Inflammatory macrophage treated with lipopolysaccharide for 4 hours (primary cell): ENCODE measurements at places on chromosomes 3 and 15.

- DNase-seq, result no peak
Measured at GRCh38 chr15:93671387-93671943, 559.9 kb upstream of the MCTP2 start.

GRCh38 chr3:190279690-190280089 lies 42.6 kb downstream of the CLDN1 start:
- no peak for DNase-seq

DNA sequence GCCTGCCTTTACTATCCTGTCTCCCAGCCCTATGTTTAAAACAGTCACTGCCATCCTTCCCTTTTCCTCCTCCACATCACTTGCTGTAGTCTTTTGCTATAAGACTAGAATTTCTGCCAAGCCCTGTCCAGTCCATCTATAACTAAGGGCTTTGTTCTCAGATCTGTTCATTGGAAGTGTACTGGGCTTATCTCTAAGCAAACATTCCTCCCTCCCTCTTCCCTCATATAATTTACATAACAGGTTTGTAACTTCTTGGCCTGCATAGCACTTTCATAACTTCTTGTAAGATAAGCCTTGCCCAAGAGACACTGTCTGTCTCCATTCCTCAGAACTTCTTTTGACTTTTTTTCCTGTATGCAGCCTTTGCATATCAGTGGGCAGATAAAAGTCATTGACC lies 16.7 kb downstream of the TPRG1 start:
- no peak for DNase-seq

DNA sequence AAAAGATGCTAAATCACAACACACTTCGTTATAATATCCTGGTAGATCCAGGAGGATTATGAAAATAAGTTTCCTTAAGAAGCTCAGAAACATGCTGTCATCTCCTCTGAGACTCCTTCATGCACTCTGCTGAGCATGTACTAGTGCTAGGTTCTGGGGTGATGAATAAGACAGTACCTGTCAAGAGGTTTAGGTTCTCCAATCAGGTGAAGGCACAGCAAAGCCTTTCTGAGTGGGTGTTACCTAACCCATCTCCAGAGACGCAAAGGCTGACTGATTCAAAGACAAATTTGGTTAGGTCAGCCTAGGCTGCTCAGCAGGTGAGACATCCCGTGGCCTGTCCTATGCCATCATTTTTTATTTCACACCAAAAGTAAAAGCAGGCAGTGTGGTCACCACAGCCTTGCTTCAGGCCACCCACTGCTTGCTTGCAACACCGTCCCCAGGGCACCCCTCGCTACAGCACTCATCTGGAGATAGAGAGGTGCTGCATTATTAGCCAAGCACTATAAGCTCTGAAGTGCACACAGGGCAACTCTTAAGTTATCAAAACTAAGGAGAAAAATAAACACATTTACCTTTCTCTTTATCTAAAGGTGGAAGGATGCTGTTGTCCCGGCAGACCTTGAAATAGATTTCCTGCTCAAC lies 117.2 kb downstream of the TJP1 start:
- no peak for DNase-seq

DNA sequence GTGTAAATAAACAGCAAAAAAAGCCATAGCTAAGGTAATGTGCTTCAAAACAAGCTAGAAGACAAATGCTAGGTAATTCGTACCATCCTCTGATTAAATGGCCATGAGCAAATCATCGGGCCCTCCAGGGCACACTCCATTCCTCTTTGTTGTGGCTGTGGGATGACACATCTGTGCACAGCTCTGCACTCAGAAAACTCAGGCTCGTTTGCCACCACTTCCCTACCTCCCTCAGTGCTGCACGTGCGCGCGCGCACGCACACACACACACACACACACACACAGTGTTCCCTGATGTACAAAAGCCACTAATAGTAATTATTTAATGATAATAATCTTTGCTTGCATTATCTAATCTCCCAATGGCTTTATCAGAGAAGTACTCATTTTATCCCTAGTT lies 336.6 kb downstream of the FEZF2 start:
- DNase-seq, result no peak

- DNase-seq, result peak; percentile 38
Measured at GRCh38 chr3:23776352-23776891, 29.3 kb upstream of the UBE2E1 start.

- DNase-seq, result no peak
Measured at GRCh38 chr3:13827256-13827655, 52.6 kb downstream of the WNT7A start.

GRCh38 chr3:53780171-53780570 lies 66.0 kb downstream of the CHDH start:
- no peak for DNase-seq

- no peak for DNase-seq
Measured at GRCh38 chr3:29642393-29643033, 361.6 kb downstream of the RBMS3 start.

GRCh38 chr15:86932456-86932855 lies 852.8 kb downstream of the AGBL1 start:
- DNase-seq, result no peak

DNA sequence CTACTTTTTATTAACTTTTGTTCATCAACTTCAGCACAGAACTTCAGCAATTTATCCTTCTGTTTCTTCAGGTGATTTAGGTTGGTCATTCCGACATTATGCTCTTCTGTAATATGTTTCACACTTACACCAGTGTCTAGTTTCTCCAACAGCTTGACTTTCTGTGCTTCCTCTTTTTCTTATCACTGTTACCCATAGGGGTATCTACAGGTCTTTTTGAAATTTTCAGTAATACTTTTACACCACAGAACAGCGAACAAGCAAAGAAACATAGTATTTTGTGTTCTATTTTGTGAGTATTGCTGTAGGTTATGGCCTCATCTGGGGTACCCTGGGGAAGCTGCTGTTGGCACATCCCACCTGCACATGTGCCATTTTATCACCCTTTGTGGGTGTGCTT lies 260.7 kb downstream of the NSUN3 start:
- no peak for DNase-seq

DNA sequence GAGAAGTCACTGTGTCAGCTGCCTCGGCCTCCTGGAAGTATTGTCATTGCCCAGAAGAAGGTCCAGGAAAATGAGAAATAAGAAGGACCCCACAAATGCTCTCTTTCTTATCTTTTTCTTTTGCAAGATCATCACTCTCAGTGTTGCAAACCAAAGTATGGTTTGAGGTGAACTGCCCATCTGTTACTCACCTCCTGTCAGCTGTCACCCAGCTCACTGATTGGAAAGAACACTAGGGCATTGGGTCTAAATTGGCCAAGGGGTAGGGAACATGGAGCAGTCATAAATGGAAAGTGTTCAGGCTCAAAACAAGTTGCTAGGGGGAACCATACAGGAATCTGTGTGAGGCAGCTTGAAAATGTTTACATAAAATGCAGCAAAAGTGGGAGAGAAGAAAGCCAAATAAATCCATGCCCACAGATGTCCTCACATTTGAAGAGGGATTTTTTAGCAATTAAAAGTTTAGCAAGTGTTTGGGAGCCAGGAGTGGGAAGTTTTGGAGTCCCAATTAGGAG lies 431.2 kb upstream of the THBS1 start:
- no peak for DNase-seq

GRCh38 chr3:64187065-64187959 lies 38.0 kb downstream of the PRICKLE2 start:
- DNase-seq, result no peak

DNA sequence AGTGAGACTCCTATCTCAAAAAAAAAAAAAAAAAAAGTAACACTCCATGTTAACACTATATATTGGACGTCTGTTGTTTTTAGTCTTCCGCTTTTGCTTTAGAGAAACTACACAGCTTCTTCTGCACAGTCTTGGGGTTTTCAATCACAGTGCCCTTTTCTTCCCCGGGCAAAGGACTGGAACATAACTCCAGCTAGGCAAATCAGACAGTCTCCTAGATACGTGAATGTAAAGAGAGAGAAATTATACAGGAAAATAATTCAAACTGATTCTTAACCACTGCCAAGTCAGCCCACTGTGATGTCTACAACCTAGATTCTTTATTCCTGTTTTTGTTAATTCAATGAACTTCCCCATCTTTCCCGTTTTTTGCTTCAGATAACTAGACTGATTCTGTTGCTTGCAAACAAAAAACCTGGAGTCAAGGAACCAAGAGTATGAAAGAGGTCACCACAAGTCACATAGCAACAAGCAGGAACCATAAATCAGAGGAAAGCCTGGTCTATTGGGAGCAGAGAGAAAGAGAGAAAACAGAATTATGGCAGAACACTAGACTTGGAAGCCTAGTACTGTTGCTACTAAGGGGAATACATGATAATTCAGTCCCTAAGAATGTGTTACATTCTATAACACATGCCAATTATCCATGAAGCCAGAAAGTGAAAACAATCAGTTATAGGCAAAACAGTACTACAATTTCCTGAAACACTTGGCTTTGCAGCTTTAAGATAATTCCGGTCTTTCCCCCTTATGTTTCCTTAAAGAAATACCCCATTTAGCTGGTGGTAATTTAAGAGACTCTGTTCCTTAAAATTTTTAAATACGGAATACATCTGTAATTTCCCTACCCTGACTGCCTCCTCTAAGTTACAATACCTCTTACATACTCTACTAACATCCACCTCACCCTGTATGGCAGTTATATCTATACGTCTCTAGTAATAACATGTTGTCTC lies 63.1 kb downstream of the TBL1XR1 start:
- peak; percentile 19 for DNase-seq

DNA sequence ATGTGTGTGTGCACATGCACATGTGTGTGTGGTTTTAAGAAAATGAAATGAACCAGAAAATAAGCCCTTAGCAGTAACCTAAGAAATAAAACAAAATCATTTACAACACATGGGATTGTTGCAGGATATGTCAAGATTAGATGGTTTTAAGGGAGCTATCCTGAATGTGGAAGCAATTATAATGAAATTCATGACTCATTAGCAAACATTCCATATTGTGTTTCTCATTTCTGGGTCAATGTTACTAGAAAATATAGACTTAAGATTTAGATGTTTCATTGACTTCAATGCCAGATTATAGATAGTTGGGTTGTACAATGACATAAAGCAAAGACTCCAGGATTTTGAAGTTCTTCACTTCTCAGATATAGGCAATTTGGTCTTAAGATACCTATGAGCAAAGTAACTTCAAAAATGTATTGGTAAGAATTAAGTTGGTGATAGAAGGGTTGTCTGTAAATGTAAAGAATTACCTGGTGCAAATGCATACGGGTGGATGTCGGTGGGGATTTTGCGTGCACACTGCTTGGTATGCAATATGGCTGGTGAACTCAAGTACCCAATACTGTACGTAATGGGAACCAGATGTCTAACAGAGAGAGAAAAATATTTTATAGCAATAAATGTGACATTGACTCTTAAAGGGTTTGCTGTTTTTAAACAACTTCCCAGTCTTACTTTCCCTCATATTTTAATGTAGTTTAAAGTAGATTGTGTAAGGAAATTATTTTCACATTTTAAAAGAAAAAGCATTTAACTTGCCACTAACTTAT lies 53.9 kb upstream of the NR2F2 start:
- DNase-seq, result no peak

DNA sequence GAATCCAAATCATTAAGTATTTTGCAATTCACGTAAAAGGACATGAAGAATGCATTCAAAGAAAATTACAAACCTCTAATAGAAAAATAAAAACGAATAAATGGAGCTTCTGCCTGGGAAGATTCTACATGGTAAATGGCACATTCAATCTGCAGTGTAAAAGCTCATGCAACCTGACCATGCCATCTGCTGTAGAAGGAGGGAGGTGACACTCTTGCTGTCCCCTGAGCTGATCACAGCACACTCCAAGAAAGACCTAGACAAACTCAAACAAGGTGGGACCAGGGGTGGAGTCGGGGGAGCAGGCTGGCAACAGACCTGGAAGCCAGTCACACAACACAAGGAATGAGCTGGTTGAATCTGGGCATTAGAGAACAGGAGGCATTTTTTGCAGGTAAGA lies 101.8 kb downstream of the BDH1 start:
- DNase-seq, result no peak

- DNase-seq, result no peak
Measured at GRCh38 chr15:41698779-41699178, 38.6 kb downstream of the MGA start.

- no peak for DNase-seq
Measured at GRCh38 chr15:57703387-57703786, 3.1 kb upstream of the POLR2M start.

DNA sequence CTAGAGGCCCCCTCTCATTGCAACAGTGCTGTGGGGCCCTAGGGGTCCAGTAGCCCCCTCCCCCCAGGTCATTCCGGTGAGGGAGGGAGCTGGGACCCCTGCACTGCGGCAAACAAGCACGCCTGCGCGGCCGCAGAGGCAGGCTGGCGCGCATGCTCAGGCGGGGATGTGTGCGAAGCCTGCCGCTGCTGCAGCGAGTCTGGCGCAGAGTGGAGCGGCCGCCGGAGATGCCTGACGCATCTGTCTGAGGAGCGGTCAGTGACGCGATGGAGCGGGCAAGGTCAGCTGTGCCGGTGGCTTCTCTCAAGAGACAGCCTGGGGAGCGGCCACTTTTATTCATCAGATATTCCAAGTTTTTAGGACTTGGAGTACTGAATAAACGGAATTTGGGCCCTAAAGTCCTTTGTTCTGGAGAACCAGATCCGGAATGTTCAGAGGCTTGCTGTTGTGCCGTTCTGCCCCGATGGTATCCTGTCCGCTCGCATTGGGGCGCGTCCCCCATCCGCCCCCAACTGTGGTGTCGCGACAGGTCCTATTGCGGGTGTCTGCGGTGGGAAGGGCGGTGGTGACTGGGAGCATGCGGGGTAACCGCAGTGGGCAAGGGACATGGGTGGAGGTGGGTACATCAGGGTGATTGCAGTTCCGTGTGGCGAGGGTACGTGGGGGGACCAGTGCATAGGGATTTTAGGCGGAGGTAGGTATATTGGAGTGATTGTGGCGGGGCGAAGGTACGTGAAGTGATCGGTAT lies at the start of the genes SNRPN and SNURF:
SNRPN (plus strand) TSS at position 205 of the 748 bp plus-strand sequence. CDS start 19,467 bp downstream, outside the sequence.
SNURF (plus strand) TSS at position 205 of the 748 bp plus-strand sequence; CDS start at position 267, 62 bp downstream.
- DNase-seq, result peak; percentile 71

GRCh38 chr15:74958908-74959585 lies 2.5 kb upstream of the RPP25 start:
- DNase-seq, result no peak

- no peak for DNase-seq
Measured at GRCh38 chr15:35911052-35911777, 365.2 kb upstream of the DPH6 start.

DNA sequence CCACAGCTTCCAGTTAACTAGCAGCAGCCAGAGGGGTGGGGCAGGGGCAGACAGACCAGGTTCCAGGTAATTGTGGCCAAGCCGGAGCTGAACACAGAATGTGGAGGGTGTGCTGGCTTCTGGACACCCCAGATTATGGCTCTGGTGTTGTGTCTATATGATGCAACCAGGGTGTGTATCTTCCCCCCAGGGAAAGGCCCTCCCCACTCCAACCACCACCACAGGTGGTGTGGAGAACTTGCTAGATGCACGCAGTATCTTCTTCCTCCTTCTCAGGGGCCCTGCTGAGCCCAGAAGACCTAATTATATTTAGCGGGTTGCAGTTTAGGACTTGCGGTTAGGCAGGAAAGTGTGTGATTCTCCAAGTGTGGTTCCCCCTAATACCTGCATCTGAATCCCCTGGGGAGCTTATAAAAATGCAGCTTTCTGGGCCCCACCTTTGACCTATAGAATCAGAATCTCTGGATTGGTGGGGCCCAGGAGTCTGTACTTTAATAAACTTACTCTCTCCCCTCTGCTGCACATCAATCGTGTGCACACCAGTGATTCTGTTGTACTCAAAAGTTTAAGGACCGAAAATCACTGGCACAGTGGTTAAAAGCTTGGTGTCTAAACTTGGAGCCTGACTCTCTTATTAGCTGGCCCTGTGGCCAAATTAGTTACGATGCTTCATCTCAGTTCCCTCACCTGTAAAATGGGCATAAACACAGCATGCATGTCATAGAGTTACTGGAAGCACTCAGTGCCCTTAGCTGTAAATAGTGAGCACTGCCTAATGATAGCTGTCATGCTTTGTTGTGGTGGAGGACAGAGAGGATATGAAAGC lies 379.1 kb upstream of the PROK2 start:
- no peak for DNase-seq

- DNase-seq, result no peak
Measured at GRCh38 chr15:91516866-91517265, 336.6 kb upstream of the SLCO3A1 start.
